ENCODE measurements at places on chromosomes 4 and X. TPM values are rescaled to one million over a fixed set of nuclear protein-coding genes. Genes with fewer than 3 reads are reported as not detected.

- DNase-seq = no peak
Measured at GRCh38 chr4:137949746-137950145, 292.4 kb downstream of the SLC7A11 start.

- no peak for DNase-seq
Measured at GRCh38 chrX:153592966-153593688, 5.8 kb downstream of the CCNQ start.

- no peak for DNase-seq
Measured at GRCh38 chr4:83569429-83569828, 33.5 kb downstream of the GPAT3 start.

The ADH7 gene
- 4.1 TPM for total RNA-seq

- DNase-seq = peak; percentile 16
Measured at GRCh38 chrX:10393899-10394298, 226.5 kb downstream of the MID1 start.

GRCh38 chr4:124018383-124019317, 622.1 kb downstream of the SPRY1 start:
- DNase-seq = no peak

The ADGRG4 gene
- 1.8 TPM for total RNA-seq

The UBQLN2 gene
- total RNA-seq = 13.0 TPM

DNA sequence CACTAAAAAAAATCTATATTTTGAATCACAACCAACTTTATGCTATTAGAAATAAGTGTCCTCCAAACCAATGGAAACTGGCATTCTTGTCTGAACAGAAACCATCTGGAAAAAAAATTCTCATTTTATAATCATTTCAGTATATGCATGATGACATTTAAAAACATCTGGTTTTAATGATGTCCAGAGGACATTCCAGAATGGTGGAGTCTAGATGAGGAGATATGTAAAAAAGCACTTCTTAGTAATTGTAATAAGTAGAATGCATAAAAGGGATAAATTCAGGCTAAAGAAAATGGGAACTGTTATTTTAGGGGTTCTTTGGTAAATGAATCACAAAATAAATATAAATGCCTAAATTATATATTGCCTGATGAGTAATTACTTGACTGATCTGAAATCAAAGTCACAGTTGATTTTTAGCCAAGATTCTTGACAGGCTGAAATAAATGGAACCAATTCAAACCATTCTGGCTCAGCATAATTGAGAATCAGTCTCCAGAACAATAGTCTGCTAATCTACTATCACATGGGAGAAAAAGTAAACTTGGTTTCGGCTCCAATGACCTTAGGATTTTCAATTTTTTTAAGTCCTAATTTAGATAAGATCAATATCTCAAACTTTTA, 636.6 kb downstream of the FAT4 start:
- no peak for DNase-seq

The ZFP92 gene
- total RNA-seq = not detected

The KIT gene
- total RNA-seq = 4.6 TPM

DNA sequence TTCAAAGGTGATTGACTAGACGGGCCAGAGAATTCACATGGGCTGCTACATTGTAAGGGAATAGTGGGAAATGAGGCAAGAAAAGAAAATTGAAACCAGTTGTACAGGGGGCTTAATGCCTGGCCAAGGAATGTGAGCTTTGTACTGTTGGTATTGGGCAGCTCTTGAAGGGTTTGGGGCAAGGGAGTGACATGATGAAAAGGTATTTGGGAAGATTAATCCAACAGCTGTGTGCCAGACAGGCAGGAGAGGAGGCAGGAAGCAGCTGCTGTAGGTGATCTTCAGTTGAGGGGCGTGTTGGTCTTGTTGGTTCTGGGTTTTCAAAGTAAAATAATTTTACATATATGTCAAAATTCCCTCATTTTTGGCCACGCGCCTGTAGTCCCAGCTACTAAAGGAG, 384.5 kb upstream of the TENM3 start:
- DNase-seq = no peak

The GATA1 gene
- total RNA-seq = not detected

- DNase-seq = no peak
Measured at GRCh38 chrX:1486177-1486576, 33.5 kb upstream of the ASMTL start.

- peak; percentile 75 for DNase-seq
Measured at GRCh38 chr4:168076989-168077725, 15.2 kb upstream of the ANXA10 start.

The FGF13 gene
- 24.8 TPM for total RNA-seq

DNA sequence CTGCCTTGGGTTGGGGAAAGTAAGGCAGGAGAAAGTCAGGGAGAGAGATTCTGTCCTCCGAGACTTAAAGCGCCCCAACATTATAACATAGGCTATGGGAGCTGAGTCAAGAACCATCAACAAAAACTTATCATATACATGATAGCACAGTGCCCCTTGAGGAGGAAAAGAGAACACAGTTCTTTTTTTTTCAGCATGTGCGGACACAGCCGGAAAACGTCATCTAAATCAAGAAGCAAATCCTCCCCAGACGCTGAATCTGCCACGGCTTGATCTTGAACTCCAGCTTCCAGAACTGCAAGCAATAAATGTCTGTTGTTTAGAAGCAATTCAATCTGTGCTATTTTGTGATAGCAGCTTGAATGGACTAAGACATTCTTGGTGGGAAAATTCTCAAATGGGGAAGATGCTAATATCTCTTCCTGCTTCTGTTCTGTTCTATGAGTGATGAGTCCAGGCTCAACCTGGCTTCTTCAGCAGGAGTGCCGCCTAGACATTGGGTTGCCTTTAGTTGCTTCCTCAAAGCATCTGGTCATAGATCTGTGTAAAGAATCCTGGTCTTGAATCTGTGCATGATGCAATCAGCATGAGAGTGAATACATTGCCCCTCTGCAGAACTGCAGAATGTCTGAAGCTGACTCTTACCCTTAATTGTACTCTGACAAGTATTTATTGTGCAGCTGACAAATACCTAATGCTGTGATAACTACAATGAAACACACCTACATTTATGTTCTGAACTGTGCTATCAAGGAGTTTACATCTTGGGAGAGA, 549.8 kb upstream of the PRKX start:
- peak; percentile 33 for DNase-seq

DNA sequence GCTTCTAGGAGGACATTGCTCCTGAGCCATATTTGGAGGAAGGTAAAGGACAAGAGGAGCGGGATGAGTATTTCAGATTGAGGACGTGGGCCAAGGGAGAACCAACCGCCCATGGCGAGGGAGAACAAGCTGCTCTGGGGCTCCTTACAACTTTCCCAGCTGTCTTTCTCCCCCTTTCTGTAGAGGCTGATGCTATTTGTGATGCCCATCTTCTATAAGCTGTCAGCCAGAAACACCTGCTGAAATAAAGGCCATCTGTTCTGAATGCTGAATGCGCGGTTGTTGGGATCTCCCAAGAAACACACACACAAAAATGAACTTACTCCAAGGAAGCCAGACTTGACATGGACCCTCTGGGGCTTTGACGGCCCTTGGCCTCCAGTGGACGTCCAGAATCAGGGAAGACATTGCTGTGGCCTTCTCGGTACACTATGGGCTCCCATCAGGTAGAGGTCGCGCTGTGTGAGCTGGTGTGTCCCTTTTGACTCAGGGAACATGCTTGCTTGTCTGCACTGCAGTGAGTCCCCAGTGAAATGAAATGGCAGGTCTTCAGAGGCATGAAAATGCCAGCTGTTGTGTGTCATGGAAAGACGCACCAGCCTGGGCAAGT, 30.9 kb downstream of the RWDD4 start:
- DNase-seq = no peak

- DNase-seq = no peak
Measured at GRCh38 chr4:120630427-120630826, 292.1 kb downstream of the PRDM5 start.

The CNGA1 gene
- total RNA-seq = 0.87 TPM

- DNase-seq = peak; percentile 13
Measured at GRCh38 chr4:156896527-156896926, 75.1 kb downstream of the PDGFC start.

GRCh38 chr4:168449719-168450452, 30.4 kb downstream of the DDX60L start:
- DNase-seq = no peak

- DNase-seq = no peak
Measured at GRCh38 chrX:16196829-16197228, 29.5 kb downstream of the MAGEB17 start.

- DNase-seq = no peak
Measured at GRCh38 chr4:61320154-61320553, 120.0 kb downstream of the ADGRL3 start.

The ARHGEF6 gene
- total RNA-seq = 5.8 TPM

GRCh38 chr4:170423137-170423536, 333.4 kb upstream of the AADAT start:
- no peak for DNase-seq

The MAB21L2 gene
- 95.9 TPM for total RNA-seq

- DNase-seq = peak; percentile 5
Measured at GRCh38 chrX:34585561-34585960, 71.5 kb downstream of the TMEM47 start.

DNA sequence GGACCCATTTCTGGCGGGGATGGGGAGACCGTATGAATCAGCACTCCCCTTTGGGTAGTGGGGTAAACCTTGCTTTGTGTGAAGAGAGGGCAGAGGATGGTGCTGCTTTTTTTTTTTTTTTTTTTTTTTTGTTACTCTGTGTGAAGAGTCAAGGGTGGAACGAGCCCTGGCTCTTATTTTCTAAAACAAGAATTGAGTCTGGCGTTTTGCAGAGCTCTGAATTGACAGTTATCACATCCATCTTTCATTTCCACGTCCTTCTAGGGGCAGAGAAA, 1.2 kb downstream of the SLAIN2 start:
- no peak for DNase-seq

GRCh38 chrX:68234171-68234910, 199.0 kb downstream of the OPHN1 start:
- DNase-seq = no peak

DNA sequence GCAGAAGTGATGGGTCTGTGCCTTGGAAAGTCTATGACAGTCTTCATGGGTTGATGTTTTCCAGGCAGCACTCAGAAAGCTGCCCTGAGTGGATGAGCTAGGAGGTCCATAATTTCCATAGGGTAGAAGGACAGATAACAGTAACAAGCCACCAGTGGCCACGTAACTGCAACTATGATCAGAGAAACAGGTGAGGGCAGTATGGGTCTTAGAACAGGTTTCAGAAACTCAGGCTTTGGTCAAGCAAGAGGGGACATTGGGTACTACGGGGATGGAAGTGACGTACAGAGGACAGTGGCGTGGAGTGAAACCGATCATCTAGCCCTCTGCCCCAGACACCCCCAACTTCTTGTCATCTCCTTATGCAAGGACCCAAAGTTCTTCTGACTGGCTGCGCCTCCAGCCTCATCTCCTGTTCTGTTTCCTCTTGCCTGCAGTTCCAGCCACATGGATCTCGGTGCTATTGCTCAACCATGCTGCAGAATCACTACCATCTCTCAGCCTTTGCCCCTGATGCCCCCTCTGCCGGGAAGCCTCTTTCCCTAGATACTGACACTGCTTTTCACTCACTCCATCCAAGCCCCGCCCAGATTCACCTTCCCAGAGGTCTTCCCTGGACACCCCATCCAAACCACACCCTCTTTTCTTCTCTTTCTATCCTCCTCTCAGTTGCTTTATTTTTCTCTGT, 123.4 kb downstream of the MFAP3L start:
- no peak for DNase-seq

GRCh38 chr4:17324386-17324830, 187.5 kb downstream of the QDPR start:
- no peak for DNase-seq

DNA sequence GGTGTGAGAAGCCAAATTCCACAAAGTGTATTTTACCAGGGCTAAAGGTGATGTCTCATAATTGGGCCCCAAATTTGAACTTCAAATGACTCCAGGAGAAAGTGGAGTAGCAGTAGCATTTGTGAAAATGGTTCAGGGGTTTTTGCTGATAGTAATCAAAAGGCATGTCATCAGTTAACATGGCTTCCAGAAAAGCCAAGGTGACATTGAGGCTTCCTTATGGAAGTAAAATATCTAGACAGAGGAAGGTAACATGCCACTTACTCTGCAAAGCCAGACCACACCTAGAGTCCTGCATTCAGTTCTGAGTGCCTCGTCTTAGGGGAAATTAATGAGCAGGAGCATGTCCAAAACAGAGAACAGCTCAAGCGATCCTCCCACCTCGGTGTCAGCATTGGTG, 2.2 kb upstream of the RPL36A start:
- no peak for DNase-seq

DNA sequence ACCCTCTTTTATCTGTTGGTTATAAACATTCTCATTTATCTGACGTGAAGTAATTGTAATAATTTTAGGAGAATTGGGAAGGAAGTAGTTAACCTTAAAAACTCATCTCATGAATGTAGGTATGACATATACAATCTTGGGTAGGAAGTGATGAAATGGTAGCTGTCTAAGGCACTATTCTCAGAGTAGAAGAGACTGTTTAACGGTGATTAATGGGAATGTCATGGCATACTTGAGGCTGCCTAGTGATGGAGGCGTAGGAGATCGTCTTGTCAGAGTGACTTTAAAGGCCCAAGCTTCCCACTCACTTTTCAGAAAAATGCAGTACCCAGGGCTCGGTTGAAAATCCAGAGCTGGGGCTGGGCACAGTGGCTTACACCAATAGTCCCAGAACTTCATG, 19.4 kb upstream of the AGA start:
- no peak for DNase-seq

GRCh38 chr4:31784558-31784957, 1064.4 kb downstream of the PCDH7 start:
- DNase-seq = no peak

The SYP gene
- not detected for total RNA-seq

GRCh38 chr4:149823769-149824221, 8.2 kb upstream of the IQCM start:
- DNase-seq = no peak

Data from stomach (tissue), 19 donors.